NCI-H82 (cell line): ENCODE measurements at places on chromosomes 4 and X.

GRCh38 chr4:38154252-38154651 lies 194.1 kb downstream of the PTTG2 start:
- no peak for DNase-seq

- DNase-seq = no peak
These were observed 9.3 kb downstream of the DIPK2B start for GRCh38 chrX:45191383-45191782.

DNA sequence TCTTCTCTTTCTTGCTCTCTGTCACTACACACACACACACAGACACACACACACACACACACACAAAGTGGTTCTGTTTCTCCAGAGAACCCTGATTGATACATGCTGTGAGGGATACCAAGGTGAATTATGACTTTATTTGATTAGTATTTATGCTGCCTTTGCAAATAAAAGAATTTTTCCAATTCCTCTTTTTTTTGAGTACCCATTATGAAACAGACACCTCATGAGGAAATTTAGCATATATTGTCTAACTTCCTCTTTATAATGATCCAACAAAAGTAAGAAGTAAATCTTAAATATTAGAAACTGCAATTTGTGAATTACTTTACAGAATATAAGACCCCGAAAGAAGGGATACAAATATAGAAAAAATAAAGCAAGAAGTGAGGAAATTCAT lies 14.3 kb upstream of the RAB28 start:
- no peak for DNase-seq

DNA sequence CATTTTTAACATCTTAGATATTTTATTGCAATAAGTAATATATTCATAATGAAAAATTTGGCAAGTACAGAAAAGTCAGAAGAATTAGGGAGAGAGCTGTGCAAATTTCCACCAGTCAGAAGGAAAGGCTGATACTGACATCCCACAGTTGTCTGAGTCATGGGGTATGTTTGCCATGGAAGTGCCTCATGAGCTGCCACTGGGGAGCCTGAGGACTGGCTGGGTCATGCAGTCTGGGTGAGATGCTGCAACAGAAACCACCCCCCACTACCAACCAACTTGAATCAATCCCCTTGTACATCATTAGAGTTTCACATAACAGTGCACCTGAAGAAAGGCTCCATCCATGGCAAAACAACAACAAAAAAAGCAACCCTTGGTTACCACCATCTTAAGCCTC lies 45.2 kb upstream of the ENPP6 start:
- DNase-seq = no peak

DNA sequence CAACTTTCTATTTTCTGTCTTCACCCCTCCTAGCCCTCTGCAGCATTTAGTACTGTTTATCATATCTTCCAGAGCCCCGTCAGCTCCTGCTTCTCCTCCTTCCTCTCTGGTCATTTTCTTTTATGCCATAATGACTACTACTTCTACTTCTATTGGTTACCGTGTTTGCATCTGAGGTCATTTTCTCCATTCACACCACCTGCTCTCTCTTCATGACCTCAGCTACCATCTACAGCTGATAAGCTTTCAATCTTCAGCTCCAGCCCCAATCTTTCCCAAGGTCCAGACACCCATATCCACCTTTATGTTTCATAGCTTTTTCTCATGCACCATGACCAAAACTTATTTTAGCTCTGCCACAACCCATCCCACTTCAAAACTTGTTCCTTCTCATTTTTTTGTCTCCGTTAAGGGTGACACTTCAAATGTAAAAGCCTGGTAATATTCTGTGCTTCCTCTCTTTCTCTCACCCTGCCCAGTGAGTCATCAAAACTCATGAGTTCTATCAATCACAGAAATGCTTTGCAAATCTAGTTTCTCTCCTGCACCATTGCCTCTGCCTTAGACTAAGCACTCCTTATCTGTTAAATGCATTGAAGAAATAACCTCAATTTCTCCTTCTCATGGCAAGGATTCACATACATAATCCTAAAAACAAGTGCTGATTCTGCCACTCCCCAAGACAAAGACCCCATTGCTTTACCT lies 71.3 kb upstream of the IQCM start:
- DNase-seq = no peak

GRCh38 chr4:167421201-167421600 lies 186.9 kb upstream of the SPOCK3 start:
- peak; percentile 54 for DNase-seq

- DNase-seq = peak; percentile 31
These were observed 208.4 kb upstream of the HDX start for GRCh38 chrX:84710611-84711010.

- peak; percentile 50 for DNase-seq
These were observed 72.9 kb upstream of the STIM2 start for GRCh38 chr4:26787461-26788340.

- no peak for DNase-seq
These were observed 61.0 kb downstream of the ENOPH1 start for GRCh38 chr4:82491251-82491960.

DNA sequence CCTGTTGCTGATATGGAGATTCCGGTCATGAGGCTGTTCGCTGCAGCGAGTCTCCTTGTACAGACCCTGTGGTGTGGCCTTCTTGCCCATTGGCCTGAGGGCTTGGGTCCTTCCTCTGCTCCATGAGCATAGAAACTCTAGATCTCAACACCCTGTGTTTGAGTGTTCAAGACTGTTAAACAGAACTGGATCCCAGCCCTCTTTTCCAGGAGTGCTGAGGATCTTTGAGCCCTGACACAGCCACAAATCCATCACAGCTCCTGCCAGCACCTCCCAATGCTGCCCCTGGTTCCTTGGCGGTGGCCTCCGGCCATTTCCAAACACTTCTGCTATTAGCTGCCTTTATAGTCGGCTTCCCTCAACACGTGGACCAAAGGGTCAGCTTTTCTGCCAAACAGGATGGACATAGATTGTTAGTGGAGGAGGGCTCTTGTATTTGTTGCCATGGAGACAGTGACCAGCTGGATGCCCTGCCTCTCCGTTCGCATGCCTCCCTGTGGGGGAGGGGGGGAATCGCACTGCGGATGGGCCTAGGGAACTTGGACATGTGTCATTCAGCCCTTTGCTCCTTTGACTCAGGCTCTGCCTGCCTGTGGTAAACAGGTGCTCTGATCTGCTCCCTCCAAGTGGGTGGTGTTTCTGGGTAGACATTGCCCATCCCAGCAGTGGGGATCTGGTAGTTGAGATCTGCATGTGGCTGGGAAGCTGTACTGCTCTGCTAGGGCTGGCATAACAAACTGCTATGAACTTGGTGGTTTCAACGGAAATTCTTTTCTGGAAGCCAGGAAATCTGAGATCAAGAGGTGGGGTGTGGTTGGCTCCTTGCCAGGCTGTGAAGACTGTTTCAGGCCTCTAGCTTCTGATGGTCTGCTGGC lies 6.9 kb upstream of the WDR1 start:
- peak; percentile 3 for DNase-seq

DNA sequence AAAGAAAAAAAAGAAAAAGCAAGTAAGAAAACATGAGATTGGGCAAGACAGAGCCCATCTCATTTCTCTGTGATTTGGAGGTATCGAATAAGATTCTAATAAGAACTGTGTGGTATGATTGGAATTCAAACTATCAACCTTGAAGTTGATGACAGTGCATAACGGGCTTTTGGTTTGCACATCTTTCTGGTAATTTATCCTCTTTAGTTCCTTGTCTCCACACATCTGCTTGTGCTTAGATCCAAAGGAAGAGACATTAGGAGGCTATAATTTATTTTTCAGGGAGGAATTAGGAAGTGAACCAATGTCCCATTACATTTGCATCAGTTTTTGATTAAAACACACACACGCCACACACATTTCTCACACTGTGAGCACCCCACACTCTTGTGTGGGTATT lies 149.9 kb downstream of the ARSF start:
- DNase-seq = no peak

DNA sequence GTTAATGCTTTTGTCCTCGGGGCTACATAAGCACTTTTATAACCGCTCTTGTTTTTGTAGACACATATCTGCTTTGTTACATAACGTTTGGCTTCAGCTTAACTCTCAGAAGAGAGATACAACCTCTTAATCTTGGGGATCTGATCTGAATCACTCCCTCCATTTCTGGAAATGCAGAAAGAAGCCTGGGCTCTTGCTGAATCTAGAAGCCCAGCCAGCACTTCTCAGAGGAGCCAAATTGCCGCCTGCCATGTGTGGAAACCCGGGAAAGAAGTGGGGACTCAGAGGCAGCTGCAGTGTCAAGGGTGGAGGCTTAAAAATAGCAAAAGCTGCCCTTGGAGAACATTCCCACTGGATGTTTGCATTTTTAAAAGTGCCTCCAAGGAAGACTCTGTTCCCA lies 69.3 kb upstream of the LDB2 start:
- no peak for DNase-seq

GRCh38 chr4:78120144-78120880 lies 63.2 kb downstream of the FRAS1 start:
- DNase-seq = peak; percentile 36

- peak; percentile 44 for DNase-seq
These were observed 237.5 kb downstream of the BCOR start for GRCh38 chrX:39859991-39860861.

DNA sequence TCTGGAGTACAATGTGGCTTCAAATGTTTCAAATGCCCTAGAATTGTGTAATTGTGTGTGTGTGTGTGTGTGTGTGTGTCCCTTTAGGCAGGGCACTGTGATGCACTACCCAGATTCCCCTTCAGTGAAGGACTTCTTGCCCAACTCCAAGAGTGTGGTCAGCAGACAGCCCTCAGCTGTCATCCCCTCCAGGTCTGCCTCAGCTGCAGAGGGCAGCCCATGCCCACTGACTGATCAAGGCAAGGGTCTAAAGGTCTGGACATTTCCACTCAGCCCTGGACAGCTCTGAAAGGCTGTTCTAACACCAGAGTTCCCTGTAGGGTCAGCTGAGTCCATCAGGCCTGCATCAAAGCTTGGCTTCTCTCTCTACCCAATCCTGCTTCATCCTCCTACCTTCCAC lies 83.9 kb upstream of the USP9X start:
- DNase-seq = no peak

- peak; percentile 38 for DNase-seq
These were observed 57.2 kb upstream of the BEX4 start for GRCh38 chrX:103157496-103158316.

GRCh38 chr4:3520796-3521600 lies 11.2 kb downstream of the LRPAP1 start:
- DNase-seq = no peak

DNA sequence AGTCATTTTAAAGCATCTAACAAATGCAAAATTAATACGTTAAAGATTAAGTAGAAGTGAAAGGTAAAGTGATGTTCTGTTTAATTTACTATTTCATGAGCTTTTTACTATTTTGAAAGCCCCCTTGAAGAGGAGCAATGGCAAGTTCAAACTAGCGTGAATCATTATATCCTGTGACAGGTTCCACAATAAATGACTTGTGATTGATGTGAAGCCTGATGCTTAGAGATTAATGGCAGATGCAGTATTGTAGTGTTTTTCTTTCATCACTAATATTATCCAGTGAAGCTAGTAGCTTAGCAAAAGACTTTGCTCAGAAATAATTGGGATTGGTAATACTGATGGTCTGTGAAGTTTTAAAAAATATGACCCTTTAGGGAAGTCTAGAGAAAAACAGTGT lies 57.3 kb downstream of the STOX2 start:
- no peak for DNase-seq

GRCh38 chrX:43328358-43328946 lies 327.6 kb upstream of the MAOA start:
- DNase-seq = no peak

DNA sequence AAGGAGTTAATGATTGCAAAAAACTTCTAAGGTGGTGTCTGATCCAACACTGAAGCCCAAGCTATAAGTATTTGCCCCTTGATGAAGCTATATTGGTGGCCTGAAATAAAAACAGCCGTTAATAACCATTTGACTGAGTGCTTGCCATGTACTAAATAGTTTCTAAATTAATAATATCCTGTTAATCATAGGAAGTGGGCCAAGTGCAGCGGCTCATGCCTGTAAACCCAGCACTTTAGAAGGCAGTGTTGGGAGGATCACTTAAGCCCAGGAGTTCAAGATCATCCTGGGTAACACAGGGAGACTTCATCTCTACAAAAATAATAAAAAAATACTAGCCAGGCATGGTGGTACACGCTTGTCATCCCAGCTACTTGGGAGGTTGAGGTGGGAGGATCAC lies 8.3 kb downstream of the NDP start:
- no peak for DNase-seq

DNA sequence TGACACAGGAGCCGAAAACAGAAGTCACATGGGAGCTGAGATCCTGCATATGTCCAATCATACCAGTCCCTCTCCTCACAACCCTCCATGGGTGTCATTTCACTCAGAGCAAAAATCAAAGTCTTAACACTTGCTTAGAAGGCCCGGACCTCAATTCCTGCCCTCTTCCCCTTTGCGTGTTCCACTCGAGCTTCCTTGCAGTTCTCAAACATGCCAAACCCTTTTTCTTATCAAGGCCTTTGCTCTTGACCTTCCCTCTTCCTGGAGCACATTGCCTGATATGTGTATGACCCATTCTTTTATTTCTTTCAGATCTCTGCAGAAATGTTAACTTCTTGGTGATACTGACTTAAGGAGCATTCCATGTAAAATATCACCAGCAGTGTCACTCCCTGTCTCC lies 87.0 kb upstream of the USP38 start:
- DNase-seq = no peak

GRCh38 chr4:152099981-152100378 lies 339.2 kb upstream of the GATB start:
- no peak for DNase-seq

DNA sequence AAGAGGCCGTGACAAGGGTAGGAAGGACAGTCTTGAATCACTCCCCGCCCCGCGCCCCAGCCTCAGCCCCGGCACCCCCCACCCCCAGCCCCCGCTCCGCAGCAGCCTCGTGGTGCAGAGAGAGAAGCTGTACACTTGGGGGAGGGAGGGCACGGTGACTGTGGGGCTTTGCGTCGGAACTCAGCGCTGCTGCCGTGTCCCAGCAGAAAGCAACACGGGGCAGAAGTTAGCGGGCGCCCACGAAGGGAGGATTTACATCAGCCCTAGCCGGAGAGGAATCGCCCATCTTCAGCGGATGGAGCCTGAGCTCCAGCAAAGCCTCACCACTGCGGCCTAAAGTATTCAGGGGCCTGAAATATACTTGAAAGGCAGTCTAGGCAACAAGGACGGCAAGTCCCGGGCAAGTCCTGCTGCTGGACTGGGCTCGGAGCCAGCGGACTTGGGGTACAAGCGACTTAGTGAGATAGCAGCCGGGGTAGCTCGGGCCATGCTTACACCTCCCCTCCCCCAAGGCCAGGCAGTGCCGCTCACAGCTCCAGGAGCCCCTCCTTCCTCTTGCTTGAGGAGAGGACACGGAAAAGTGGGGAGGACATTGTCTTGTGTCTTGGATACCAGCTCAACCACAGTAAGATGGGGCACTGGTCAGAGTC lies 18.5 kb upstream of the OPN1LW start:
- no peak for DNase-seq

GRCh38 chrX:55638933-55639332 lies 15.7 kb downstream of the FOXR2 start:
- DNase-seq = no peak
